ENCODE measurements at places on chromosomes 16 and 17. TPM values are rescaled to one million over a fixed set of nuclear protein-coding genes. Genes with fewer than 3 reads are reported as not detected.

HS3ST2 gene
- 1.8 TPM for total RNA-seq

RAPGEFL1 gene
- total RNA-seq: 3.3 TPM

ALOXE3 gene
- total RNA-seq: not detected

INPP5K gene
- 37.7 TPM for total RNA-seq

BANP gene
- total RNA-seq: 29.8 TPM

LCAT gene
- 4.1 TPM for total RNA-seq

ZNF205 gene
- 17.9 TPM for total RNA-seq

CCL23 gene
- 11.4 TPM for total RNA-seq

GRB7 gene
- 1.2 TPM for total RNA-seq

BEAN1 gene
- total RNA-seq: not detected

OR1F1 gene
- total RNA-seq: not detected

CACNG5 gene
- total RNA-seq: not detected

ZNF213 gene
- 9.5 TPM for total RNA-seq

GNG13 gene
- not detected for total RNA-seq

TRIM47 gene
- 6.7 TPM for total RNA-seq

EVPL gene
- 1.8 TPM for total RNA-seq

PERCC1 gene
- not detected for total RNA-seq

TRPV2 gene
- total RNA-seq: 43.1 TPM

TNFRSF13B gene
- total RNA-seq: not detected

PRR29 gene
- total RNA-seq: 0.41 TPM

KRTAP4-3 gene
- total RNA-seq: not detected

KRTAP4-2 gene
- not detected for total RNA-seq

SERPINF2 gene
- total RNA-seq: 1.4 TPM

NT5M gene
- total RNA-seq: 1.7 TPM

SLC35G6 gene
- total RNA-seq: not detected

RNF167 gene
- 130 TPM for total RNA-seq

RAB11FIP3 gene
- total RNA-seq: 28.1 TPM

Measured in adrenal gland (tissue), 19 donors.